ENCODE measurements at places on chromosomes 5 and 9.

DNA sequence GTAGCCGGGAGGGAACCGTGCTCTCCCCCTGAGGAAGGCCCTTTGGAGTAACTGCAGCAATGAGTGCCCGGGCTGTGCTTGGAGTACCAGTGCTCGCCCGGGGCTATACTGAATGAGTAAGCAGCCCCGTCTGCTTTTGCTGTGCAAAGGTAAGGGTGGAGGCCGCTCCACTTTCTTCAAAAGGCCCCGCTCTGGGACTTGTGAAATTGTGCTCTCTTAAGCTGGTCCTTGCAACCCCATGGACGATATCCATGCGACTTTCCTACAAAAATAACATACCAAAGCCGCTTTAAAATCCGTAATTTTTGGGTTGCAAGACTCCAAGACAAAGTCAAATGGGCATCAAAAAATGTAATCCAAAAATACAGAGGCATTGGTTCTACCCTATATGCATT lies 578 bp upstream of the TNFAIP8 start:
- peak; percentile 64 for DNase-seq

DNA sequence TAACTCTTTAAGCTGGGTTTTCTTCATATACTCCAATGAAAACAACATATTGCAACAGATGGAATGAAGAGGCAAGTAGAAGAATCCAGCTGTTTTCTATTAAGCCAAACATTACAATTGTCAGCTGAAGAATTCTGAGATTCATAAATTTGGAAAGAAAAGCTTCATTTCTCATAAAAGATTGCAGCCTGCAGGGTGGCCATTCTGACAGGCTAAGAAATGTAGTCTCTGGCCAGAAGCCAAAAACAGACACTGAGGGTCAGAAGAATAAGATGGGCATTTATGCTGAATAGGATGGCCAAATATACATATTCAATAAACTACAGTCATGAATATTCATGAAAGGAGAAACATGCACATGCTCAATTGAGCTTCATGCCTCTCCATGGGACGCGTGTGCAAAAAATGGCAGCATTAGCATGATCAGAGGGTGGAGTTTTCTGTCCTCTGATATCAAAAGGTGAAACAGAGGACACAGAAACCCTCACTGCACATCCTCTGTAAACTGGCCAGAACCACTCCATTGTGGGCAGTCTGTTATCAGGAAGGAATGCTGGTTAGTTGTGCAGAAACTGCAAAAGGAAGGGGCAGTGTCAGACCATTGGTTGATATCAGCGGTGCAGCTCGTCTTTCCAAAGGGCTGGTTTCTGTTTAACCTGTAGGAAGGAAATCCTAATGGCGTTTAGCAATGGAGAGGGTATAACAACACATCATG lies 50.2 kb downstream of the FXN start:
- no peak for DNase-seq

GRCh38 chr9:133672503-133673257 lies 36.5 kb downstream of the DBH start:
- no peak for DNase-seq

DNA sequence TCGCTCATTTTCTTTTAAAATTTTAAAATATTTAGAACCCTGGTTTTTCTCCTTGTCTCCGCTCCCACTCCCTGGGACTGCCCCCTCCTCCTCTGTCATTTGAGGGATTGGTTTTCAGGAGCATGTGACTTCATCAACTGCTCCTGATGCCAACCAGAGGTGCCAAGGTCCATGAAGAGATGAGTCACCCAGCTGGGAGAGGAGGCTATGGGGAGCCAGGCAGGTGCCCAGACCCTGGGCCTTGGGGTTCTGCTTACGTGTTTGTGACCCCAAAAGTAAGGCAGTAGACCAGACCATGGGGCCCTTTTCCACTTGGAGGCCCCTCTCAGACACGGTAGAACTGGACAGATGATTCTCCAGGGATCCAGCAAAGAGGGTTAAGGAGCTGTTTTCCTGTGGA lies 167.0 kb downstream of the FGF18 start:
- DNase-seq = no peak

GRCh38 chr5:82699737-82700136 lies 377.5 kb downstream of the TMEM167A start:
- no peak for DNase-seq

DNA sequence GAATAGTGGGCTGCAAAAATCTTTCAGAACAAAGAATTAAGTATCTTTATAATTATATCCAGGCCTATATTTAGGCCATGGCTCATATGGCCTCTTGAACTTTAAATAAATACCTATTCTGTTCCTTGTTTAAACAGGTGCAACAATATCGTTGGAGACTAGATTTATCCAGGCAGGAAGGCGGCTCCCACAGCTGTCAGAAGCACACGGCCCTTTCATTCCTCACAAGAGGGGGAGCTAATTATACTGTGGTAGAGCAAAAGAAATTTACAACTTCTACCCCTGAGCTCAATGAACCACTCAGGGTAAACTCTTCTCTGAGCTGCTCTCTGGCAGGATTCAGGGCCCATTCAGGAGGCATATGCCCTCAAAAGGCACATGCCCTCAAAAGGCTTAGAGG lies 31.3 kb downstream of the TMEM174 start:
- DNase-seq = no peak

- DNase-seq = no peak
These were observed 22.8 kb upstream of the DUSP1 start for GRCh38 chr5:172793577-172794488.

- no peak for DNase-seq
These were observed 204.1 kb downstream of the TRPM3 start for GRCh38 chr9:70917277-70917676.

GRCh38 chr9:113892861-113893491 lies 16.9 kb downstream of the ZNF618 start:
- DNase-seq = no peak

GRCh38 chr5:77128411-77129061 lies 41.5 kb upstream of the ZBED3 start:
- DNase-seq = no peak

DNA sequence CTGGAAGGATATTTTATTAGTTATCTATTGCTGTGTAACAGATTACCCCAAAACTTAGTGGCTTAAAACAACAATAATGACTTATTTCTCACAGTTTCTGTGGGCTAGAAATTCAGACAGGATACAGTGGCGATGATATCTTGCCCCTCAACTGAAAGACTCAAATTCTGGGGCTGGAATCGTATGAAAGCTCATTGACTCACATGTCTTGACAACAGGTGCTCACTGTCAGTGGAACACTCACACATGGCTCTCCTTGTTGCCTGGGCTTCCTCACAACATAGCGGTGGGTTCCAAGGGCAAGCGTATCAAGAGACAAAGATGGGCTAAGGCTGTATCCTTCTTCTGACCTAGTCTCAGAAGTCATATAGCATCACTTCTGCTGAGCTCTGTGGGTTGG lies 3.7 kb upstream of the GNPDA1 start:
- DNase-seq = peak; percentile 68

DNA sequence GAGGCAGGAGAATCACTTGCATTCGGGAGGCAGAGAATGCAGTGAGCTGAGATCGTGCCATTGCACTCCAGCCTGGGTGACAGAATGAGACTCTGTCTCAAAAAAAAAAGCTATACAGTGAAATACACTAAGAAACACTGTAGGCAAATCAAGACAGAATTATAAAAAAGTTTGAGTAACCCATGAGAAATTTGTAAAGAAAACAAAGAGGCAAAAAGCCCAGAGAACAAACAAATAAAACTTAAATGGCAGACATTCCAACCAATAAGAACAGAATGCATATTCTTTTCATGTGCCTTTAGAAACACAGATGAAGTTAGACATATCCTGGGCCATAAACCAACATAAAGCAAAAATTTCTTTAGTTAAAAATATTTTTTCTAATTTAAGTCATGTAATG lies 30.6 kb downstream of the ZNF169 start:
- DNase-seq = no peak

- no peak for DNase-seq
These were observed 65.4 kb downstream of the ZNF618 start for GRCh38 chr9:113941526-113941925.

- no peak for DNase-seq
These were observed 91.2 kb upstream of the PRR16 start for GRCh38 chr5:120372899-120373298.

DNA sequence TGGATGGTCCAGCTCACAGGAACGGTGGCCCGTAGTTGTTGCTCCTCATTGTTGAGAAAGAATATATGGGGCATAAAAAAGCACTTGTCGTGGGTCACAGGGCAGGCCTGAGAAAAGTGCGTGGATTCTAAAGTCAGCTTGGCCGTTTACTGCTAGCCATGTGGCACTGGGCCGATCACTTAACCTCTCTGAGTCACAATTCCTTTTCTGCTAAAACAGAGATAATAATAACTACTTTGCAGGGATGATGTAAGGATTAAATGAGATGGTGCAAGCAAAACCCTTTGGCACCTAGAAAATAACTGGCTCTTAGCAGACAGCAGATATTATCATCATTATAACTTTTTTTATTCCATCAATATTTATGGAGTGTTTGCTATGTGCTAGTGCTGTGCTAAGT lies 579.7 kb downstream of the CCDC171 start:
- DNase-seq = no peak

DNA sequence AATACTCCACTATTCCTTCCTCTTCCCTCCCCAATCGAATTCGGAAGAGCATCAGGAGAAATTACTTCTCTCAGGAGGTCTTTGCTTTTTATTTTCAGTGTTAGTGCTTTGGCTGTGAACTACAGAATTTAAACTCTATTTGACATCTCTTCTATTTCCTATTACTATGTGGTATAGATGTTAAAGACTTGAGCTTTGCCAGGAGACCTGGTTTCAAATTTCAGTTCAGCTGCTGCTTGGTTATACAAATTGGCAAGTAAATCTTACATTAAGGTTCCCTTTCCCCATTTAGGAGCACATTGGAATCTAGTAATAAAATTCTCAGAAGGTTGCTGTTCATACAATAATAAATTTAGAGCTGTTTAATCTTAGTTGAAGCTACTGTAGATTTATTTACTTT lies 13.1 kb downstream of the UHRF2 start:
- no peak for DNase-seq

- DNase-seq = no peak
These were observed 10.5 kb downstream of the PSD2 start for GRCh38 chr5:139806111-139806510.

GRCh38 chr5:140318792-140319191 lies 15.9 kb upstream of the PFDN1 start:
- DNase-seq = no peak

DNA sequence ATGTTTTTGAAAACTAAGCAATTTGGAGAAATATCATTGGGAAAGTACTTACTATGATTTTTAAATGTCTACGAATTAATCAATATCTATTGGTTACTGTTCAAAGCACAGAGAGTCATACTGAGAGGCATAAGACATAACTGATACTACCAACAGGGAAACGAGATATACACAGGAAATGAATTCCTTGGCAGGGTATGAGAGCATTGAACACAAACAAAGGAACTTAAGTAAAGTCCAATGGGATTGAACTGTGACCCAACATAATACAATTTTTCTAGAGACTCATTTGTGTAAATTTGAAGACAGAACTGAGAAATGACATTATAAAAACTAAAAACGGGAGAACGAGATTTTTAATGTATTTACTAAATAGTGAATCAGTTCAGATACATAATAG lies 1.3 kb upstream of the ITGA1 start:
- DNase-seq = no peak

GRCh38 chr9:88503081-88503844 lies 31.7 kb upstream of the NXNL2 start:
- DNase-seq = no peak

DNA sequence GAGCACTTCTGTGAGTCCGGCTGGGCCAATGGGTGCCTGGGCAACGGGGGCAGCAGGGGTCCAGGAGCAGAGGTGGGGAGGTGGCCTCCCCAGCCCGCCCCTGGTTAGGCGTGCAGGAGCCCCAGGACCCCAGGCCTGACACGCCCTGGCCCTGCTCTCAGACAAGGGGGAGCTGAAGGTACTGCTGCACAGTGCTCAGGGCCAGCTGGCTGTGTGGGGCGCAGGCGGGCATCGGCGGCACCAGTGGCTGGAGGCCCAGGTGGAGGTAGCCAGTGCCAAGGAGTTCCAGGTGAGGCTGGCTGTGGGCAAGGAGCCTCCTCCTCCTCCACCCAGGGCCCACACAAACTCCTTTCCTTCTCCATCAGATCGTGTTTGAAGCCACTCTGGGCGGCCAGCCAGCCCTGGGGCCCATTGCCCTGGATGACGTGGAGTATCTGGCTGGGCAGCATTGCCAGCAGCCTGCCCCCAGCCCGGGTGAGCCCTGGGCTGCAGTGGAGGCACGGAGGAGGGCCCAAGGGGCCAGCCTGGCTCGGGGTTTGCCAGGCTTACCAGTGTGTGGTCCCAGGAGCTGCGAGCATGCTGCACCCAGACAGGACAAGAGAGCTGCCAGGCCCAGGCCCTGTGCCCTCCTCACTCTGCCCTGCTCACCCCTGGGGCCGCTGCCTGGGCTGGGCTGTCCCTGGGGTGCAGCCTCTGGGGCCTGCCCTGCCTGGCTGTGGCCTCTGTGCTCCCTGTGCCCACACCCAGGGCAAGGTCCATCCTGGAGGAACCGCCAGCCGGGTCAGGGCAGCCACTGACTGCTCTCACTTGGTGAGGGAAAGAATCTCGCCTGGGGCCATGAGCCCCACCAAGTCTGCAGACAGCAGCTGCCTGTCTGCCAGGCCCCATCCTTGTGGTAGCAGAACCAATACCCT lies 7.0 kb downstream of the MAMDC4 start:
- DNase-seq = no peak

DNA sequence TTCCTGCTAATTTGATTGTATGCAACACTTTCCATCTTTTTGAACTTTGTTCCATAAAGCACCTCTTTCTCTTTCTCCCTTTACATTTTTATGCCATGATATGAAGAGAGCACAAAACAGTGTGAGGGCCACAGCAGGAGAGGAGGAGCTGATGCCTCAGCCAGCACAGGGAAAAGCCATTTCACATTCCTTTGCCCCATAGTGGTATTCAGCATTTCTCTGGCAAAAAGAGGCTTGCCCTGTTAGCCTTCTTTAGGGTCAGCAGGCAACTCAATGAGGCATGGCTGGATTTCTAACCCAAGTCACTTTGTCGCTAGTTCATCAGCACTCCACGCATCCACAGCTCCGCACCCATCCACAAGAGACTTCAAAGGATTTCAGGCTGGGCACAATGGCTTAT lies 23.1 kb upstream of the TRPC7 start:
- no peak for DNase-seq
